Activated CD4-positive, alpha-beta T cell treated with anti-CD3 and anti-CD28 coated beads, Interleukin-2, amount 50 U/mL, for 1 hour (primary cell): ENCODE measurements at places on chromosomes 4 and X.

DNA sequence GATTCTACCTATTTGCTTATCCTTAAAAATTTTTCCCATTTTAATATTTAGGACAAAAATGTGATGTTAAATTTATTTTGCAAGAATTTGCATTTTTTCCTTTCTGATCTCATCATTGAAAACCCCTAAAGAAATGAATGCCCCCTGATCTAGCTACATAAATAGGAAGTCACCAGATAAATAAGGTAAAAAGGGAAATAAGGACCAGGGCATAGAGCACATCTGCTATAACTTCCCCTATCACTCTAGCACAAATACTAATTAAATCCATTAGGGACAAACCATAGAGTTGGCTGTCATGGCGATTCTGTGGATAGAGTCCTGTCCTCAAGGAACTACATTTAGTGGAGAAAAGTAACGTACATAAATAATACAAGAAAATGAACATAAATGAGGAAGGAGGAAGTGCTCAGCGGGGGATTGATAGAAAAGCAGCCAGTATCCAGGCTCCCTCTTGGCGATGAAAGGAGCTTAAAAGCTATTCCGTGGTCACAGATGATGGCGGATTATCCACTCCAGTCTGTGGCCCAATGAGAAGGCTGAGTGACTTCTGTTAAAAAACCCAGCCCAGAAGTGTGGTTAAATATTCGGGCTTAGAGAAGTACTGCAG, 76.9 kb upstream of the RPL34 start:
- no peak for DNase-seq

GRCh38 chr4:138034871-138035270, 207.3 kb downstream of the SLC7A11 start:
- no peak for DNase-seq

GRCh38 chrX:19577181-19577810, 62.0 kb upstream of the MAP3K15 start:
- DNase-seq, result no peak

DNA sequence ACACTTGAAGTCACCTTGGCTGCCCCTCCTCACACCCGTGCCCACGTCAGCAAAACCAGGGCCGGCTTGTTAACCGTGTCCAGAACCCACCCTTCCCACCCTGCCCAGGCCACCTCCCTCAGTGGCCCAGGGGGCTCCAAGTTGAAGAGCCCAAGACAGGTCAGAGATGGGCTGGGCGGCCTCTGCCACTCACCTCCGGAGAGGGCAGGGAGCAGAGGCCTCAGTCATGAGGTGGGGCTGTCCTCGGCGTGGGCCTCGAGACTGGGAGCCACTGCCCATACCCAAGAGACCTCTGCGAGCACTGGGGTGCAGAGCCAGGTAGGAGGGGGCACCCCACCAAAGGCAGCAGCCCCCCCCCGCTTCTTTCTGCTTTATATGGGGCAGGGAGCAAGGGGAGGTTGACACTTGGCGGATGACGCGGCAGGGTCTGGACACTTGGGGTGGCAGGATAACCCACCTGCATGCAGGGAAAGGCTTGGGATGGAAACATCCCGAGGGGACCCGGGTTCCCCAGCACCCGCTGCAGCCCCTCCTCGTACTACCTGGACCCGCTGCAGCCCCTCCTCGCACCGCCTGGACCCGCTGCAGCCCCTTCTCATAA, 38.0 kb upstream of the SPON2 start:
- DNase-seq, result no peak

- DNase-seq, result no peak
Measured at GRCh38 chr4:110245577-110245976, 47.2 kb upstream of the ELOVL6 start.
